ENCODE measurements at places on chromosomes 2 and 18. TPM values are rescaled to one million over a fixed set of nuclear protein-coding genes. Genes with fewer than 3 reads are reported as not detected.

DNA sequence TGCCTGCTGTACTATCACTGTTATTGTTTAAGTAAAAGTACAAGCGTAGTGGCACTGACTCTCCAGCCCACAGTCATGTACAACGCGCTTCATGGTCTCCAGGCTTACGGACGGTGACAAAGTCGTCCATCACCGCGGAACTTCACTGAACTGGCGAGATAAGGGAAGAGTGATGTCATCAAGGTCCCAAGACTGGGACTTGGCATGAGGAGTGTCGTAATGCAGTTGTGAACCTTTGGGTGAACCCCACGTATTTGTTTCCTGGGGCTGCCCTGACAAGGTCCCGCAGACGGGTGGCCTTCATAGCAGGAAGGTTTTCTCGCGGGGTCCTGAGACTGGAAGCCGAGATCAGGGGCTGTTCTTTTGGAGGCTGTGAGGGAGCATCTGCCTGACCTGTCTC, 17.3 kb downstream of the NFATC1 start:
- DNase-seq, result no peak

GRCh38 chr2:216008387-216008786, 5.0 kb downstream of the MREG start:
- DNase-seq, result no peak

- no peak for DNase-seq
Measured at GRCh38 chr2:210224941-210225672, at the start of gene ACADL. TSS of gene ACADL (minus strand) at chr2:210225447. CDS start at chr2:210225263, 184 bp downstream.

DNA sequence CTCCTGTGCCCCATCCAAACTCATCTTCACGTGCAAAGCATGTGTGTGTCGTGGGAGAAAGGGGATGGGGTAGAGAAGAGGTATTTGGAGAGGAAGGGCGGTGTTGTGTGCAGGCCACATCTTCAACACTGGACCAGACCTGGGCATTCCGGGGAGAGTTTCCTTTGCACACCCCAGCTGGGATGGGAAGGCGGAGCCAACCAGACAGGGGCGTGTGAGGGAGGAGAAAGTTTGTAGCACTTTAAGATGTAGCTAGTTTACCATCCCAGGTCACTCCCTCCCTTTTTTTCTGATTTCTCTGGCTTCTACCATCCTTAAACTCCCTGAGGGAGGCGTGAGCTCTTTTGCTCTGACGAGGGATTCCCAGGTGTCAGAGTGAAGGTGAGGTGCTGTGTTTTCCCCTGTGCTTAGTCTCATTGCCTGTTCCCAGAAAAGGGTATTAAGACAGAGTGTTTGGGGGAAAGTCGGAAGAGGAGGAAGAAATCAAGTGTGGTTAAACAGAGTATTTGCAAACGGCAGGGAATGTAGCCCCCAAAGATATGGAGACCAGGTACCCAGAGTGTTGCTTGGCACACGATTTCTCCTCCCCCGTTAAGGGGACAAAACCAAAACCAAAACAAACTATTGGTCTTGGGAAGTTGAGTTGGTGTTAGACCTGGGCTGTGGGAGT, 1.6 kb downstream of the SETBP1 start:
- no peak for DNase-seq

GRCh38 chr18:26004832-26005231, 85.6 kb downstream of the SS18 start:
- DNase-seq, result no peak

DNA sequence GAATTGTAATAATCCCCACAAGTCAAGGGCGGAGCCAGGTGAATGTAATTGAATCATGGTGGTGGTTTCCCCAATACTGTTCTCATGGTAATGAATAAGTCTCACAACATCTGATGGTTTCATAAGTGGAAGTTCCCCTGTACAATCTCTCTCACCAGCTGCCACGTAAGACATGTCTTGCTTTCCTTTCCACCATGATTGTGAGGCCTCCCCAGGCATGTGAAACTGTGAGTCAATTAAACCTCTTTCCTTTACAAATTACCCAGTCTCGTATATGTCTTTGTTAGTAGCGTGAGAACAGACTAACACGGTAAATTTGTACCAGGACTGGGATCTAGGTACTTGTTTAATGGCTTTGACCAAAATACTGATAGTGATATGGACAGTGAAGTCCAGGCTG, 744.3 kb upstream of the REG3G start:
- DNase-seq, result no peak

DNA sequence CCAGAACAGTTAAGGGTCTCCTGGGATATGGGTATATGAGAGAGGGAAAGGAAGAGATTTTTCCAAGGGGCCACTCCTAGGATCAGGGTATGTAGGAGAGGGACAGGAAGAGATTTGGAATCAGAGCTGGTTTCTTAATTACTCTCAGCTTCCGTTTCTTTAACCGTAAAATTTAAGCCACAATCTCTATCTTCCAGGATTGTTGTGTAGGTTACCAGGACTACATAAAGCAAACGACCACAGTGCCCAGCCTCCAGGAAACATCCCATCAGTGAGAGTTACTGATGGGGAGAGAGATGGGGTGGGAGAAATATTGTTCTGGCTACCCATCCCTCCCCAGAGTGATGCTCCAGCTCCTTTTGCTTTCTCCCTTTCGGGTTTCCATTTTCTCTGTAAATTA, 114.6 kb upstream of the THUMPD2 start:
- no peak for DNase-seq

- no peak for DNase-seq
Measured at GRCh38 chr2:141570474-141571131, 560.2 kb downstream of the LRP1B start.

The C2orf66 gene
- total RNA-seq, result 0.26 TPM

The FEV gene
- not detected for total RNA-seq

The ALLC gene
- total RNA-seq, result not detected

The PRKAG3 gene
- not detected for total RNA-seq

The ZNF396 gene
- 1.7 TPM for total RNA-seq

The ANKRD29 gene
- total RNA-seq, result 11.9 TPM

All from mesenteric fat pad (tissue), 1 donor.